ENCODE measurements at places on chromosomes 7 and 10.

- DNase-seq = no peak
Observed at GRCh38 chr7:132836746-132837145, 245.1 kb downstream of the CHCHD3 start.

DNA sequence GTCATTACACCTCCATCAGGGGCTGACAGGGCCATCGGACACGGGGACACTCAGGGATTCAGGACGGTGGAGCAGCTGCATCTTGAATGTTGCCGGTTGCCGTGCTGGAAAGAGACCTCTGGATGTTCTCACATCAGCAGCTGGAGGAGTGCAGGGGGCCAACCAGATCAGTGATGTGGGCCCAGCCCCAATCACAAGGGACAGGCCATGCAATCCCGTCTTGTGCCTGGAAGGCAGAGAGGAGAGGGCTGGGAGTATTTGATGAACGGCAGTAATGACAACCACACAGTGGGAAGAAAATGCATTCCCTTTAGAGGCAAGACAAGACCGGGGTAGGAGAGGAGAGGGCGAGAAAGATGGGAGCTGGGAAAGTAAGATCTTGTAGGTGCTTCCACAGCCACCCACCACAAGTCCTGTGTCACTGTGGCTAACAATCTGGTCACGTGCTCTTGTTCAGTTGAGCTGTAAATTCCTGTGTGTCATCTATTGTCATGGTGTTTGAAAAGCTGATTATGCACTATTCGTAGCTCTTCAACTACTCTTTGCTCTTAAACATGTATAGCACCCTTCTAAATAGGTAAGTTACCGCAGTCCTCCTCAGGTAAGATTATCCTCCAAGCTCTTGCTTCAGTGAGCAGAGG, 85.9 kb upstream of the LEP start:
- no peak for DNase-seq

DNA sequence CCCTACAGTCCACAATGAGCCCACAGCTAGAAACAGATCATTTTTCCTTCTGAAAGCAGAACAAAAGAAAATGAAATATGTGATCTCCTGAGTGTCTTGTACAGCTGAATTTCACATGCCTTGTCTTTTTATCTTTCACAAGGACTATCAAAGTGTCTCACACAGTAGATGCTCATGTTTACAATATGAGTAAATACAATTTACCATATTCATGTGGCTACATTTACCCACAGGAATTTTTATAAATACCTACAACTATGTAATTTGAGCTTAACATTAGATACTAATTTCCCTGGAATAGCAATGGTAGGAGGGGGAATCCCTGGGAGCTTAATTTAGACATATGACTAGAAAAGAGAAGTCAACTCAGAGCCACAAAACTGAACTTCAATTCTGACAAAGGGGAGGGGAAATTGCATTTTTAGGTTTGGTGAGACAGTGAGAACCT, 186.2 kb downstream of the MACC1 start:
- DNase-seq = peak; percentile 38

DNA sequence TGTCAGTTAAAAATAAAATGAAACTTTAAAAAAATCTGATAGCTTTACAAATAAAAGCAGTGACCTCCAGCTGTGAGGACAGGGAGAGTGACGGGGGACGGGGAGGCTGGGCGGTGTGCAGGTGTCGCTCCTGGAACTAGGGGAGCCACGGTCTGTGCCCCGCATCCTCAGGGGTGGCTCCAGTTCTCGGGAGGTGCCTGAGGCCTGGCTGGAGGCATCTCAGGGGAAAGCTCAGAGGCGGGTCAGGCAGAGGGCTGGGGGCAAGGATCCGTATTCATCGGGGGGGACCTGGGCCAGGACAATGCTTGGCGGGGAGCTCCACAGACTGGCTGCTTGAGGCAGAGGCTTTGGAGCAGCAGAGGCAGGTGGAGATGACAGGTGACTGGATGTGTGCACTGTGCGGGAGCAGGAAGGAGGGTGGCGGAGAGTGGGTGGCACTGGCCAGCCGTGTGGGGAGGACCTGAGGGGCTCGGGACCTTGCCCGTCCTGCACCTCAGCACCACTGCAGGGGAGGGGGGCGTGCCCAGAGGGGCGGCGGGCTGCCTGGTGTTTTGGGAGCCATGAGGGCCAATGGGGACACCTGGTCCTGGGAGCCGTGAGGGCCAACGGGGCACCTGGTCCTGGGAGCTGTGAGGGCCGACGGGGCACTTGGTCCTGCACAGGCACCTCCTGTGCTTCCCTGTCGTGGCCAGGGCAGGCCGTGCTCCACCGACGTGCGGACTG, 13.2 kb downstream of the PWWP2B start:
- no peak for DNase-seq

DNA sequence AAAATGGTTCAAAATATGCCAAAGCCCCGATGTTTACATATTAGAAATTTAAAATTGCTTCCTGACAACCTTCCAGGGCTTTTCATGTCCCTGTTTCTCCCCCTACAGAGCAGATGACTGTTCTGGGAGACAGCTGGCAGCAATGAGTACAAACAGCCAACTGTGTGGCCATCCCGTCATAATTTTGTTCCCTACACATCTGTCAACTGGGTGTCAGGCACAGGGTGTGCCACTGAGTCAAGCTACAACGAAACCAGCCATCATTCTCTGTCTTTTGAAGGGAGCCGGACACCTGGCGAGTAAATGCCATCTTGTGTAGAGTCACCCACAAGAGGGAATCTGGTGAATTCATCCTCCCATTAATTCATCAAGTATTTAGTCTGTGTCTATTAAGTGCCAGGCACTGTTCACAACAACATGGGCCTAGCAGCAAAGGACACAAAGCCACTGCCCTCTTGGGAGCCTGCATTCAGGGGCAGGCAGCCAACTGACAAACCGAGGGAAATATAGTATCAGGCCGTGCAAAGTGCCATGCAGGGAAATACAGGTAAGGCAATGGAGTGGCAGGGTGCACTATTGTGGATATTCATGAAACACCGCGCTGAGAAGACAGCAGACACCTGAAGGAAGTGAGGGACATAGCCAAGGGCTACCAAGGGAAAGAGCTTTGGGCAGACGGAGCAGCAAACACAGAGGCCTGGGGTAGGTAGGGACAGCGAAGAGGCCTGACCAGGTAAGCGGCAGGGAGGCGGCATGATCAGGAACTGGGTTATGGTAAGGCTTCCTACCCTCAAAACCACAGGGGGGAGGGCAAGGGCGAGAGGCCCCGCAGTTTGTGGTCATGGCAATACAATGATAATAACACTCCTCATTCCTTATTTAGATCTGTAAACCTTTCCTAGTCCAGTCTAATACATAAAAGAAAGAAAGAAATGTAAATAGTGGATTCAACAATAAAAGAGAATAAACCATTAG, 213.6 kb downstream of the FAM107B start:
- no peak for DNase-seq

GRCh38 chr7:112212571-112212970, 6.1 kb downstream of the ZNF277 start:
- peak; percentile 35 for DNase-seq

- DNase-seq = no peak
Observed at GRCh38 chr7:141706239-141707064, 1.7 kb upstream of the WEE2 start.

DNA sequence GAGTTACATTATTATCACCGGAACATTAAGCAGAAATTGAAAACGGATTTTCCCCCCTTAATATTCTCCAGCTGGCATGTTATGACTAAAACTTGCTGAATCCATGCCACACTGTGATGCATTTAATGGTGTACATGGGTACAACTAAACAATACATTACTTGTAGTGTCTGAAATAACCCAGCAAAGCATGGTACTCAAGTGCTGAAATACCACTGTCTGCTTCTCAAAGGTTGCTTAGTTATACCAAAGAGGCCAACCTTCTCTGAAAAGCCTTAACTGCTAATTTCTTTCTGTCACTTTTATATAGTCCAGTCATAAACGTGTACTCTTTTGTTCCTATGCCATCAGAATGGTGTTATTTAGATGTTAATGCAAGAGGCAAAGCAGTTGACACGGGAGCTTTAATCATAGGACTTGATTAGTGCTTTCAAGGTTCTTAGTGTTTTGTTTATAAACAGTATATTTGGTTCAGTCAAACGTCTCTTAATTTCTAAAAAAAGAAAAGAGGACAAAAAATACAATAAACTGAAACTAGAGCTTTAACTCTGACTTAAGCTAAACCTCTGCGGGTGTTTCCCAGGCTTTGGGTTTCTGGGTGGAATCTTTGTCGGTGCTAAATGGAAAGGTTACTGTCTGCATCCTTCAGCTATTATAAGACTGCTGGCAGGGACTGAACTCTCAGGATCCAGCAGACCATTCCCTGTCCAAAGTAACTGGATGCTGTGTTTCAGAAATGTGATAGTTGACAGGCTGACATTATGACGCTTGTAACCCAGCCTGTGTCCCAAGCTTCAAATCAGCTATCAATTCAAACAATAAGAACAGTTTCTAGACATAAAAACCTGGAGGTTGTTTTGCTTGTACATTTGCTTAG, 202.6 kb downstream of the PPP1R3A start:
- DNase-seq = no peak

DNA sequence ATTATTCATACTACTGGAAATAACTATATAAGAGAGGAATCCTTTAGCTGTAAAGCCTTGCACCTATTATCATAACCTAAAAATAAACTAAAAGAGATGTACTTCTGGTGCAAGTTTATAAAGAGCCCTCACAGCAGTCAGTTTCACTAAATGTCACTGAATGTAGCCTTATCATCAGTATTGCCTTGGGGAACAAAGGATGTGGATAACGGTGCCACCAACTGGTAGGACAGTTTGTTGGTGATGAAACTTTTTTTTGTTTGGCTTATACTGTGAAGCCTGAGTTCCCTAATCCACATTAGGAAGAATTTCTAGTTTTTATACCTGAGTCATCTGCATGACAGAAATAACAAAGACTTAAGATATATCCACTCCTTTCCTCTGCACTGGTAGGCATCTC, 117.9 kb upstream of the COL1A2 start:
- peak; percentile 63 for DNase-seq

GRCh38 chr7:143248761-143249354, 14.4 kb upstream of the GSTK1 start:
- DNase-seq = no peak

- DNase-seq = no peak
Observed at GRCh38 chr10:123569436-123570035, 96.6 kb upstream of the GPR26 start.

DNA sequence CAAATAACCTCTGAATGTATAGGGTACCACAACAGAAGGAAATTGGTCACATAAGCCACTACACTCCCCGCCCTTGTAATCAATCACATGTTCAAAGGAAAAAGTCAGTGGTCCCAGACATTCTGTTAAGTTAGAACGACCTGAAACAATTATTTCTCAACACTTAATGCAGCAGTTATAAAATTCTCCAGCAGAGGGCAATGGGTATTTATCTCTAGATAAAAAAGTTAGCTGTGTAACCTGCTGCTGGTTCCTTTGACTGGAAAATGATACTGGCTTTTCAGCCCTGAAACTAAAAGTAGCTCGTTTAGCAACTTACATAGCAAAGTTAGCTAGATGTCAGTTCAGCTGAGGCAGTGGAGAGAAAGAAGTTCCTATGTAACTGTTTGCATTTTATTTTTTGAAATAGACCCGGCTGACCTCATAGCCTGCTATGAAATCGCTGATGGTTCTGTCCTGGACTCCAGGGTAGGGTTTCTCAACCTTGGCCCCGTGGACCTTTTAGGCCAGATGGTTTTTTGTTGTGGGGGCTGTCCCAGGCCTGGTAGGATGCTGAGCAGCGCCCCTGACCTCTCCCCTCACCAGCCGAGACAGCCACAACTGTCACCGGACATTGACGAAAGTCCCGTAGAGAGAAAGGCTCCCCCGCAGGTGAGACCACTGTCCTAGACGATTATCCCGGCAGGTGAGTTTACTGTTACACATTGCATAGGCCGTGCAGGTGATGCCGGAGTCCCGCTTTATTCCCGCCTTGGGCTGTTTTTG, 40.2 kb upstream of the PROSER2 start:
- peak; percentile 51 for DNase-seq

DNA sequence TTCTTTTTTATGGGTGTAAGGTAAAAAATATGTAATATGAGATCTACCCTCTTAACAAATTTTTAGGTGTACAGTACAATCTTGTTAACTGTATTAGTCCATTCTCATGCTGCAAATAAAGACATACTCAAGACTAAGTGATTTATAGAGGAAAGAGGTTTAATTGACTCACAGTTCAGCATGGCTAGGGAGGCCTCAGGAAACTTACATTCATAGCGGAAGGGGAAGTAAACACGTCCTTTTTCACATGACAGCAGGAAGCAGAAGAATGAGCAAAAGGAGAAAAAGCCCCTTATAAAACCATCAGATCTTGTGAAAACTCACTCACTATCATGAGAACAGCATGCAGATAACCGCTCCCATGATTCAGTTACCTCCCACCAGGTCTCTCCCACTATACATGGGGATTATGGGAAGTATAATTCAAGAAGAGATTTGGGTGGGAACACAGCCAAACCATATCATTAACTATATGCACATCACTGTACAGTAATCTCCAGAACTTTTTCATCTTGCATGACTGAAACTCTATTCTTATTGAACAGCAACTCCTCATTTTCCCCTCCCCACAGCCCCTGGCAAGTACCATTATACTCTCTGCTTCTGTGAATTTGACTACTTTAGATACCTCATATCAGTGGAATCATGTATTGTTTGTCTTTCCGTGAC, 127.4 kb downstream of the WNT2 start:
- no peak for DNase-seq

DNA sequence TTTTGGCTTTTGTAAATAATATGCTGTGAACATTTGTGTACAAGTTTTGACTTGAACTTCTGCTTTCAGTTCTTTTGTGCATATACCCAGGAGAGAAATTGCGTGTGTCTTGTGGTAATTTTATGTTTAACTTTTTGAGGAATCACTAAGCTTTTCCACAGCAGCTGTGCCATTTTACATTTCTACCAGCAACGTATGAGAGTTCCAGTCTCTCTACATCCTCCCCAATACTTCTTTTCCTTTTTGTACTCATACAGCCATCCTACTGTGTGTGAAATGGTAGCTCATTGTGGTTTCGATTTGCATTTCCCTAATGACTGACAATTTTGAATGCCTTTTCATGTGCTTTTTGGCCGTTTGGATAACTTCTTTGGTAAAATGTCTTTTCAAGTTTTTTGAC, 66.3 kb upstream of the INHBA start:
- no peak for DNase-seq

DNA sequence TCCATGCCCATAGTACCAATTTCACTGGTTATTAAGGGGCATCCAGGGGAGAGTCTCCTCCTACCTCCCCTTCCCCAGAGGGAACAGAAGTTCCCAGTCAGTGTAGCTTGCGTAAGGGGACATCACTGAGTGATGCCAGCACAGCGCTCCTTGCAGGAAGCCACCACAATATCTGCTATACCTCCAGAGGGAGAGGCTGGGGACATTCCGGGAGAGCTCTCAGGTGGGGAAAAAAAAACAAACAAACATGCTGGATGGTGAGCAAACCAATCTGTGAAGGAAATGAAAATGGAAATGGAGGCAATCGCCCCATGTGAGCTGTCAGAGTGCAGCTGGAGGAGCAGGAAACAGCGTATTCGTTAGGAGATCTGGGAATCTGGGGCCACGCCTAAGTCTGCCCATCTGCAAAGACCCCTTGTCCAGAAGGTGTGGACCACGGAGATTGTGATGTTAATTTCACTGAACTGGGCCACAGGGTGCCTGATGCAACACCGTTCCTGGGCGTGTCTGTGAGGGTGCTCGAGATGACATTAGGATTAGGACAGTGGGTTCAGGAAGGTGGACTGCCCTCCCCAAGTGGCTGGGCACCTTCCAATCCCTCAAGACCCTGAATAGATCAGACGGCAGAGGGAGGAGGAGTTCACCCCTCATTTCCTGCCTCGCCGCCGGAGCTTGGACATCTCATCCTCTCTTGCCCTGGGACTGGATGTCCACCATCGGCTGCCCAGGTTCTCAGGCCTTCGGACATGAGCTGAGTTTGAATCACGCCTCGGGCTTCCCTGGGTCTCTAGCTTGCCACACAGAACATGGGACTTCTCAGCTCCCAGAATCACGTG, 30.5 kb downstream of the GNA12 start:
- DNase-seq = no peak

Data from fibroblast of skin of scalp (primary cell).